ENCODE measurements at places on chromosomes 13 and 19.

DNA sequence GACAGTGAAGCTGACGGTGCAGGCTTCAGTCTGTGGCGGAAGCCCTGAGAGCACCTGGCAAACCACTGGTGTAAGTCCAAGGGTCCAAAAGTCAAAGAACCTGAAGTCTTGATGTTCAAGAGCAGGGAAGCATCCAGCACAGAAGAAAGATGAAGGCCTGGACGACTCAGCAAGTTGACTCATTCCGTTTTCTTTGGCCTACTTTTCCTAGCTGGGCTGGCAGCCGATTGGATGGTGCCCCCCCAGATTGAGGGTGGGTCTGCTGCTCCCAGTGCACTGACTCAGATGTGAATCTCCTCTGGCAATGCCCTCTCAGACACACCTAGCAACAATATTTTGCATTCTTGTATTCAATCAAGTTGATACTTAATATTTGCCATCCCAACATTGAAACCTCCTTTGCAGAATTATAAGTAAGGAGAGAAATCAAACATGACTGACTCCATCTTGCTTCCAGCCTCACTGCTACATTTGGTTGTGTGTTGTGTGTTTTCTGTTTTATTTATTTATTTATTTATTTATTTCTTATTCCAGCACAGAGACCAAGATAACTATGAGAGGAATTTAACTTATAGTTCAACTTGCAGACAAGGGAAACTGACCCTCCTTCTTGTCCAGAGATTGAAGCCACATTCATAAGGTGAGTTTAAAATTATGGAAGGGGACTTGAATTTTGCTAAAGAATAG, 32.8 kb downstream of the IGFL2 start:
- no peak for DNase-seq

GRCh38 chr13:26024558-26024957, 27.3 kb downstream of the SHISA2 start:
- no peak for DNase-seq

GRCh38 chr13:33842207-33842606, 24.3 kb downstream of the RFC3 start:
- no peak for DNase-seq

DNA sequence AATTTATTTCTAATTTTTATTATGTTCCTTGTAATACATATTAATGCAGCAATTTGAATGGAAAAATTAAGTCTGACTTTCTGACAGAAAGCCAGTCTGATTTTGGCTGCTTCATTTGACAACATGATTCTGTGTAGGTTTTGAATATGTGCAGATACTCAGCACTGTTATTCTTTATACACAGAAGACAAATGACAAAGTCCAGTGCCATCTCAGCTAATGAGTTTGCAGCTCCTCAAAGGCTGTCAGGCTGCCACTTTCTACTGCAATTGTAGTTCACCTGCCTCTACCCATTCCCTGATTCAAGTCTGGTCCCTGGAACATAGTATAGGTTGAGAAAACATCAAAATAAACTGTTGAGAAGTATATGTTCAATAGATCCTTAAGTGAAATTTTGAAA, 2.9 kb upstream of the CHAMP1 start:
- no peak for DNase-seq

DNA sequence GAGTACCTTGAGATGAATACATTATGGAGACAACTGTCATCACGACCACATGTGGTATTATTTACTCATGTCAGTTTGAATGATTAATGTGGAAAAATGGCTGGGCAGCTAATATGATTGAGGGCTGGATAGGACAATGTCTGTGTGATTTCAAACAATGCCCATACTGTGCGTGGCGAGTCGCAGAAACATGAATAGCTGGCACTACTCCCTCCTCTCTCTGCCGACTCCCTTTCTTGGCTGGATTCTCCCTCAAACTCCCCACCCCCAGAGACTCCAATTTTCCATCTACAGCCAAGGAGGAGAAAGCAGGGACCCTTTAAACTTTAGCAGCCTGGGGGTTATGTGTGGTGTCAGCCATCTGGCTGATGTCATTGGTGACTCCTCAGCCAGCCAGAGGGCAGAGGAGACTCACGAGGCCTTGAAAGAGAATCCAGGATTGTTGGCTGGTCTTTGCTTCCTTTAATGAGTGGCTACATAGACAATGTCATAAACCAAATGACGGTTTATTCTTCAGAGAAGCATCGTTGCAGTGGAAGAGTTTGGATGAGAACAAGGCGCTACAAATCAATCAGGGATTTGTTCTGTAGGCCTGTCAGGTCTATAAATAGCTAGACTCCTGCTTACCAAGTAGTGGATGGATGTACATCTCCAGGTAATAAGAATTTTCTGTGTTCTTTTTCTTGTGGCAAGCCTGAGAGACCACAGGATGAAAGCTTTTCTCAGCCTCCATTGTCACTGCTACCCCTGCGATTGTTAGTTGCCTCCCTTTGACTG, 165.6 kb downstream of the DLEU7 start:
- DNase-seq = no peak

DNA sequence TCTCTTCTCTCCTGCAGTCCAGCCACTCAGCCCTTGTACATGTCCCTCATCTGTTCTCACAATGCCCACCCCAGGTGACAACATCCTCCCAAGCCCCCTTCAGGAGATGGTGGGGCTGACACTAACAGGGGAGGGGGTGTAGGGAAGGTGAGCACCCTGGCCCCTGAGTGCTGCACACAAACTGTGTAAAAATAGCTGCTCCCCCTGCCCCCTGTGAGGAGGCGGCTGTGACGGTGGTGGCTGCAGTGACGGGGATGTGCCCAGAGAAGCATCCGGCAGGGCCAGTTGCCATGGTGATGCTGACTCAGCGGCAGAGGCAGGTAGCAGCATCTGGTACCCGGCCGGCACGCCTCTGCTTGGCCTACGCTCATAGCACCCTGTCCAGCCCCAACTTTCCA, 13.0 kb upstream of the JUND start:
- no peak for DNase-seq

DNA sequence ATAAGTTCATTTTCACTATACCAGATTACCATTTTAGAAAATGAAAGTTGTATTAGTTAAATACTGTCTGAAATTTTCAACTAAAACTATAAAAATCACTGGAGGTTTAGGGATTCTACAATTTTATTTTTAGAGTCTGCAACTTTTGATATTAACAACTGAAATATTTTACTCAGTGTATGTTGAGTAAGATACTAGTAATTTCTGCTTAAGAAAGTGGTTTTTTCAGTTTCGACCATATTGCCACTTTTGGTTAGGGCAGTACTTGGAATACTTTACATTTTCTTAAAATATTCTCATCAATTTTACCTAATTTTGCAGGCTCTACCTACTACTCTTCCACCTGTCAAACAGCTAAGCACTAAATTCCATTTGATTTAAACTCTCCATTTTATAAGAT, 59.6 kb downstream of the KCNRG start:
- no peak for DNase-seq

DNA sequence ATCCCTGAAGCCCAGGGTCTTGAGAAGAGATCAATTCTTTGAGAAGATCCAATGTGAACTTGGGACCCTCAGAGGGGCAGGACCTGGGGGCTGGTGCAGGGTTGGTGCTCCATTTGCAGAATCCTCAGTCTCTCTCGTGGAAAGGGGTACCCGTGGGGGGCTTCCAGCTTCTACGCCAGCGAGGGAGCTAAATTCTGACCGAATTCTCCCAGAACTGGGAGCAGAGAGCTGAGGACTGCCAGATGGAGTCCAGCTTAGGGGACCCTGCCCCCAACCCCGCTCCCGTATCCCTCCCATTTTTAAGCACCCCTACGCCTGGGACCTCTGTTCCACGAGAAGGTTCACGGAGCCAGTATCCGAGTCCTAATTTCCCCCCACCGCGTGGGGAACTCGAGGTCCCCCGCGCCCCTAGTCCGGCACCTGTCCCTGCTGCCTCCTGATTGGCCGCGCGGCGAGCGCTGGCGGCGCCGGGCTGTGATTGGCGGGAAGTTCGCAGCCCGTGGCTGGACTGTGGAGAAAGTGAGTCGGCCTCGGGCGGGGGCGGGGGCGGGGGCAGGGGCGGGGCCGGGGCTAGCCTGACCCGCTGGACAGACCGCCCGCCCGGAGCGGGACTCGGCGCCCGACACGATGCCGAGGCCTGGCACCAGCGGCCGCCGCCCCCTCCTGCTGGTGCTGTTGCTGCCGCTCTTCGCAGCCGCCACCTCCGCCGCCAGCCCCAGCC, 4.4 kb upstream of the LTBP4 start:
- no peak for DNase-seq

- no peak for DNase-seq
Observed at GRCh38 chr19:51341066-51341465, 873 bp downstream of the VSIG10L start.

- DNase-seq = no peak
Observed at GRCh38 chr13:110197471-110197870, 109.5 kb downstream of the COL4A1 start.

DNA sequence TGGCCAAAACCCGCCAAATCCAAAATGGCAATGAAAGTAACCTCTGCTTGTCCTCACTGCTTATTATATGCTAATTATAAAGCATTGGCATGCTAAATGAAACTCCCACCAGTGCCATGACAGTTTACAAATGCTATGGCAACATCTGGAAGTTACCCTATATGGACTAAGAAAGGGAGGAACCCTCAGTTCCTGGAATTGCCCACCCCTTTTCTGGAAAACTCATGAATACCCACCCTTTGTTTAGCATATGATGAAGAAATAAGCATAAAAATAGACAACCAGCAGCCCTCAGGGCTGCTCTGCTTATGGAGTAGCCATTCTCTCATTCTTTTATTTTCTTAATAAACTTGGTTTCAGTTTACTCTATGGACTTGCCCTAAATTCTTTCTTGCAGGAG, 269.8 kb downstream of the OLFM4 start:
- DNase-seq = no peak

DNA sequence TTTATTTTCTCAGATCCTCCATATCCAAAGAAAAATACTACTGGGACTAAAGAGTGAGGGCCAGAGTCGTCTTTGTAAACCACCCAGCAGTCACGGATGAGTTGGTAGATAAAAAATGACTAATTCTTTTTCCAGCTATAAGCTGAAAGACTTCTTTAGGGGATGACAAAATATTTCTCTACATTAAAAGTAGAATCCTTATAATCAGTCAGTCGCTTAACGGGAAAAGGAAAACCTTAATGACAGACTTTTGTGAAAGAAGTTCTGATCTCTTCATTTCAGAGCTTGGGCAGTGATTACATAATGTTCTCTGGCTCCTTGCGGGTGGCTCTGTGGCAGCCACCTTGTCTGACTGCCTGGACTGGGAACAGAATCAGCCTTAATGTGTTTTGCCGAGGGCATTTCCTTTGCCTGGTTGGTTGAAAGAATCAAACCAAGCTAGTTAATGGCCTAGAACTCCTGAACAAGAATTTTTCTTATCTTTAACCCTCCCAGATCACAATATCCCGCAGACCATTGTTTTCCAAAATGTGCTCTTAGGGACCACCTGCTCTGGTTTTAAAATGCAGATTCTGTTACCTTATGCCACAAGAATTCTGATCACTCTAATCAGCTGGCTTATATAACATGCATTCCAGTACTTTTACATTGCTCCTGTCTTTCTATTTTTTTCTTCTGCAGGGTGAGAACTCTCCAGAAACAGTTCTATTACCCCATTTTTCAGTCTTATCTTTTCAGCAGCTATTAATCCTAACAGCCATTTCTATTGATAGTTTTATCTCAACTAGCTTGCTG, 2.5 kb downstream of the ITM2B start:
- DNase-seq = no peak

DNA sequence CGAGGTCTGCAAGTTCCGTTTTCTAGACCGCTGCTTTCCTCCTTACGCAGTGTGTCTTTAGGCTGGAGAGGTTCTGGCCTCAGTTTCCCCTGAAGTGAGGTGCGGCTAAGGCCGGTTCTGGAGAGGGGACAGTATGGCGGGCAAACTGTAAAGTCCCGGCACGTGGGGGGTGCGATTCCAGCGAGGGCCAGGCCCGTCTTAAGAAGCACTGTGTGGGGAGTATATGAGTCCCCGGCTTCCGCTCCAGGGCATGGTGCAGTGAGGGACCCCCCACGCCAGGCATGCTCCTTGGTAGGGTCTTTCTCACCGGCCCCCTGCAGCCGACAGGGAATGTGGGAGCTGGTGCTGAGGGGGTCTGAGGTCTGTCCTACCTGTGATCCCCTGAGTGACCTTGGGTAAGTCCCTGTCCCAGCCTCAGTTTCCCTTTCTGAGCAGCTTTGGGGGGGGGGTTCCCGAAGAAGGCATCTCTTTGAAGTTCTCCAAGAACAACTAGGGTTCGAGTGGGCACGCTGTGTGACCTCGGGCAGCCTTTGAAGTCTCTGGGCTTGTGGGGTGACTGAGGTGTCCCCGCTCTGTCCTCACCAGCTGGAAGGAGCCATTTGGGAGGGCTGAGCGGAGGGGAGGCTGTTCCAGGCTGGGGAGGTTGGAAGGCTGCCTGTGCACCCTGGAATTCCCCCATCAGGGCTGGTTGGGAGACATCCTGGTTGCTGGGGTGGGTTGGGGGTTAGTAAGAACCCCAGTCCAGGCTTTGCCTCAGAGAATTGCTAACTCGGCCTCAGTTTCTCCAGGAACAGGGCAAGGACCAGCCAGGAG, 1.5 kb downstream of the NFIC start:
- no peak for DNase-seq

GRCh38 chr19:49224879-49225278, 67.3 kb downstream of the TRPM4 start:
- DNase-seq = no peak

DNA sequence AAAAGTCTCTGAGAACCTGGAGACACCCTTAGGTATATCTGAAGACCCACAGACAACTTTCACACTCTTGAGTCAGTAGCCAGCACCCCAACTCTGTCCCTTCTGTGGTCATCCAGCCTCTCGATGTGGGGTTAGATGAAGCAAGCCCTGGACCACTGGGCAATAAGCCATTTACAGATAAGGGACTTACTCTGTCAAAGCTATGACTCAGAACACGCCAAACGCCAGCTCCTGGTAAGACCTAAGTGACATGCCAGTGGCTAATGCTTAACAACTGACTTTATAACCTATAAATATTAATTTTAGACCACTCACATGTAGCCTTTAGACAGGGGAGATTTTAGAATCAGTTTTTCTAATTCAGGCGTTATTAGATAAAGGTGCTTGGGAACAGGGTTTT, 85.7 kb downstream of the SHISA2 start:
- DNase-seq = no peak

GRCh38 chr13:62920159-62920558, 1504.5 kb upstream of the PCDH20 start:
- DNase-seq = no peak

DNA sequence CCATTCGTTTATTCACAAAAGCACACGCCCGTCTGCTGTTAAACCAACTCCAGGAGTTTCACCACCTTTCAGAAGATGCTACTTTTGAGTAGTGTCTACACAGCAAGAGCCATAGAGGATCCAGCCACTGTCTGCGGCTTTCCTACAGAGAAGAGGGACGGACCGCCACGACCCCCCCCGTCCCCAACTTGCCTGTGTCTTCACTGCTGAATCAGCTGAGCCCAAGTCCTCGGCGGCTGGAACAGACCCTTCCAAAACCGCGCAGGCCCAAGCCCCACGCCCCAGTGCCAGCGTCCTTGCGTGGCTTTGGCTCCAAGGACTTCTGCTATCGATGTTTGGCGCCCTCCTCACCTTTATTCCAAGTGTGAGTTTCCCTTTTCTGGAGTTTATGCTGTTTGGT, 65.1 kb downstream of the SPACA7 start:
- DNase-seq = no peak

All from bone marrow (tissue), 2 donors.